HFFc6 (cell line): ENCODE measurements at places on chromosomes 3 and 15.

- no peak for DNase-seq
These were observed 116.6 kb upstream of the NR2F2 start for GRCh38 chr15:96213896-96214295.

- DNase-seq = no peak
These were observed 59.3 kb downstream of the NR1D2 start for GRCh38 chr3:24004171-24004938.

DNA sequence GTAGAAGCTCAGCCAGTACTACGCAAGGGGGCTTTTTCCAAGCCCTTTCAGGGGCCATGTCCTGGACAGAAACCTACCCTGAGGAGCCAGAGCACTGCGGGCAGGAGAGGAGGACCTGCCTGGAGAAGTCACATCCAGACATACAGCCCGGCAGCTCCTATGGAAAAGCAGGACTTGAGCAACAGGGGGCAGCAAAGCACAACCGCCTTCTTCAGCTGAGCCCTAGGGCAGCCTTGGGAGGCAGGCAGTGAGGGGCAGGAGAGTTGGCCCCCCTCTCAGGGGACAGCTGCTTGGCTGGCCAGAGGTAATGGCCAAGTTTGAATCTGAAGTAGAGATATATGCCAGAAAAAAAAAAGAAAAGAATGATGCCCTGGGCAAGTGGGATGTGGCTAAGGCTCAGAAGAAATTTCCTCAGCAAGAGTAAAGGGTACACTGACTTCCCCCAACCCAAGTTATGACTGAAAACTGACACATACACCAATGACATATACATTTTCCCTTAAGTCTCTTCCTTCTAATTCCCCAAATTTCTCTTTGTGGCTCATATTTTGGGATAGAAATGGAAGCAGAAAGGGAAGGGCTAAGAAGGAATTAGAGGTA, 56.9 kb downstream of the CYP19A1 start:
- peak; percentile 24 for DNase-seq

GRCh38 chr3:16808393-16809107, 76.2 kb upstream of the PLCL2 start:
- no peak for DNase-seq

DNA sequence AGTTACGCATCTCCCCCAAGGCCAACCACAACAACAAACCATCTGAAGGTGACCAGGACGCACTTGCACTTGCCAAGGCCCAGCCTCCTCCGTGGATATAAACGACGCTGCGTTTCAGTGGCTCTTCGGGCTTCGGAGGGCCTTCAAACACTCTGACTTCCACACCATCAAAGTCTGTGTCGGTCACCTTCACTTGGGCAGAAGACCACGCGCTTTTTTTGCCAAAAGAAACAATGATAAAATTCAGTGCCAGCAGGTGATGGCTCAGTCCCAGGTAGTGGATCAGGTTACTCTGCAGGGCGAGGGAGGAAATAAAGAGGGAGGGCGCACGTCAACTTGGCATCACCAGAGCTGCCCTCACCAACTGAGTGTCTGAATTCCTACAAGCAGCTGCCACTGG, 63.0 kb downstream of the NCEH1 start:
- DNase-seq = no peak

- no peak for DNase-seq
These were observed 219.0 kb upstream of the ONECUT1 start for GRCh38 chr15:53009093-53009492.

- no peak for DNase-seq
These were observed 77.3 kb upstream of the PHLDB2 start for GRCh38 chr3:111781561-111782446.

- no peak for DNase-seq
These were observed 46.7 kb downstream of the PARP14 start for GRCh38 chr3:122727294-122727693.
